ENCODE measurements at places on chromosomes 13 and 19.

DNA sequence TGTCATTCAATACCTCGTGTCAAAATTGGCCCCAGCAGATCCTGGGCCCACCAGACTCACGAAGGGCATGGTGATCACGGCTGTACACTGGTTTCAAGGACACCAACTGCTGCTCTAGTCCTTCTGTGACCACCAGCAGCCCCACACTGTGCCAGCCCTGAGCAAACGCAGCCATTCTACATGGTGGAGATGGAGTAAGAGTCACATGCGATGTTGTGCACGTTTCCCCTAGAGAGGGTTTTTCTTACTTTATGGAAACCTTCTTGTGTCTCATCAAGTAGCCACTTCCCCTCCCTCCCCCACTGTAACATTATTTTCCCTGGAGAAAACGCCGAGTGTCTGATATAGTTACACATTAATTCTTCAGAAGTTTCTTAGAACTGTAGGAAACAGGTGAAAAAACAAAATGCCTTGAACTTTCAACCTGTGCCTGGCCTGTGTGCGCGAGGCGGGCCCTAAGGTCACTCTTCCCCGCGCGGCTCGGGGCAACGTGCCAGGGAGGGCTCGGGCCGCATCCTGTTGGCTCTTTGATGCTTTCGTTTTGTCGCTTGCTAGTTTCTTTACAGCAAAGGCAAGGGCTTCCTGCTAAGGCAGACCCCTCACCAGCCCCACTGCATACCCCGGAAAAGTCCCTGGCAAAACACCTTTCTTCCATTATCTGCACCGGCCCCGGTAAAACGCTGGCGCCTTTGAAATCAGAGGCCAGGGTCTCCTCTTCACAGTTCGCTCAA, 44.6 kb downstream of the GGACT start:
- no peak for DNase-seq

GRCh38 chr19:6801485-6802086, 29.1 kb downstream of the VAV1 start:
- no peak for DNase-seq

DNA sequence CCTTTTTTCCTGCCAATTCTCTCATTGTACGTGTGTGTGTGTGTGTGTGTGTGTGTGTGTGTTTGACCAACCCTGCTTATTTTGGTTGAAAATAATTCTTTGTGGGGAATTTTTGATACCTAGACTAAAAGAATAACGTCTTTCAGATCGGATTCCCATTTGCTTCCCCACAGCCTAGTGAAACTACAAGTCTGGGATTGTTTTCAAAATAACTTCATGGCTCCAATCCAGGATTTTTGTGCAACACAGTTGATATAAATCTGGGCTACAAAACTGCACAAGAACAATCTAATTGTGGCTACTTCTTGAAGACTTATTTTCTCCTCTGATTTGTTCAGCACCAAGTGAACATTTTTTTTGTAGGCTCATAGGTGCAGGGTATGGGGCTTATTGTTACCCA, 332.8 kb upstream of the MIR17HG start:
- DNase-seq: no peak

DNA sequence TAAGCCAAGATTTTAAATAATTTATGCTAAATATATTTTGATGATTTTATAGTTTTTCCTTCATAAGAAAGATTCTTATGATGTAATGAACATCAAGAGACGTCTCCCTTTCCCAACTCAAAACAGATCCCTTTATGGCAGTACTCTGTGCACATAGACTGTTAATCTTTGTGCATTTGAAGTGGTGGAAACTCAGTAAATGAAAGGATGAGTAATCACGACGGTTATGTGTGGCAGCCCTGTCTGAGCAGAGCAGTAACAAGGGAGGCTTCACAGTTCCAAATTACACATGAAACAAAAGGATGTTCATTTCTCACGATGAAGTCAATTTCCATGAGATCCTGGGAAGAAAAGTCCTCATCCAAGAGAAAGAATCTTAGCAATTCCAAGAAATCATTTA, 498.1 kb downstream of the KLF5 start:
- no peak for DNase-seq

- no peak for DNase-seq
Measured at GRCh38 chr19:35154525-35155406, at the start of gene FXYD5. TSS of gene FXYD5 (plus strand) at chr19:35154735. CDS start at chr19:35155551, 816 bp downstream.
